ENCODE measurements at places on chromosomes 5 and 9. TPM values are rescaled to one million over a fixed set of nuclear protein-coding genes. Genes with fewer than 3 reads are reported as not detected.

DNA sequence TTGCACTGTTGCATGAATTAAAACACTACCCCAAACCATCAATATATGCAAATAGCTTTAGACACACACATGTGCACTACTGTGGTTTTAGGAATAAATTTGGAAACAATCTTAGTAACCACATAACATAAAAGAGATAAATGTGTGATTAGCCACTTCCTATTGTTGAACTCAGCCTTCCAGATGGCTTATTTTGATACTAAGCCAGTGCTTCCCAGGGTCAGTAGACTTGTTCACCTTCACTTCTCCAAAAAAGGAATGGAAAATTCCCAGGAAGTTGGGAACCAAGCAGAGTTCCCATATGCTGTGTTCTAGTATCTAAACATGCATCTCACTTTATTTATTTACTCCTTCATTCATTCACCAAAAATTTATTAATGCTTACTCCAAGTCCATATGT is 47.8 kb downstream of the SVEP1 start:
- no peak for ATAC-seq

The PRDM9 gene
- not detected for total RNA-seq

DNA sequence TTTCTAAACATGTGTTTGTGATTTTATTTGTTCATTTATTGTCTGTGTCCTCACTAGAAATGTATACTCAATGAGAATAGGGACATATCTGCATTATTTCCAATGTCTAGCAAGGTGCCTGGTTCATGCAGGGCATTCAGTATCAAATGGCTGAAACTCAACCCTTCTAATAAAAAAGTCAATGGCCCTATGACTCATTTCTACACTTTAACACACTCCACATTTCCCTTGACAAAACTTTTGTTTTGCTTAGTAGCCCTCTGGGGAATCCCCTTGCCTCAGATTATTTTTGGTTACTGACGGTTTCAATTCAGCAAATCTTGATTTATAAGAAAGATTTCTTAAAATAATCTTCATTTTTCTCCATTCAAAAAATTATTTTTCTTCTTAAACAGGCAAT is 206.0 kb upstream of the DMRTA1 start:
- ATAC-seq: peak; percentile 53

DNA sequence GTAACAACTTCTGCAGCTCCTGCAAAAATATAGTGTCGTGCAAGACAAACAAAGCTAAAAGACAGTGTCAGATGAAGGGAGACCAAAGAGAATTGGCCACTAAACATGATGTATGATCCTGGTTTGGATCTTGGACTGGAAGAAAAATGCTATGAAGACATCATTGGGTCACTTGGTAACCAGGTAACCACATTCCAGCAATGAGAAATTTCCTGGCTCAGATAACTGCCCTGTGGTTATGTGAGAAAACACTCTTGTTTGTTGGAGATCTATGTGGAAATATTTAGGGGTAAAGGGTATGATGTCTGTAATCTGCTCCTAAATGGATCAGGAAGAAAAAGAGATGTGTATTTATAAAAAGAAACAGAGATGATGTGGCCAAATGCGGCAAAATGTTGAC is 45.5 kb upstream of the ANKRD33B start:
- ATAC-seq: no peak

GRCh38 chr9:112355427-112355897 is 22.0 kb upstream of the PTBP3 start:
- no peak for ATAC-seq
